ENCODE measurements at places on chromosomes 7 and 10.
A peak's percentile ranks its signal among the peaks of the same experiment; 100 is the strongest.

DNA sequence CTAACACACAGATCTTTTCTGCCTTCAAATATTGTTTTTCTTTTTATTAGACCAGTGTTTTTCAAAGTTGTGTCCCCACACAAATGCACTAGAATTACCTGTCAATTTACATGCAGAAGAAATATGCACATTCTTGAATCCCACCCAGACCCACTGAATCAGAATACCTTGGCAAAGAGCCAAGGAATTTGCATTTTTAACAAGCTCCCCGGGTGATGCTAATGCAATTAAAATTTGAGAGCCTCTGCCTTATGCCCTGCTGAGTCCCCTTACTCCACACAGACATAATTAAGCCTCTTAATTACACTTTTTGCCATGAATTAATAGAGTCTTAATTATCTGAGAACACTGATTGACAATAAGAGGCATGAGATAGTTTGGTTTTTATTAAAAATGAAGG, 201.2 kb upstream of the GRB10 start:
- DNase-seq = no peak

DNA sequence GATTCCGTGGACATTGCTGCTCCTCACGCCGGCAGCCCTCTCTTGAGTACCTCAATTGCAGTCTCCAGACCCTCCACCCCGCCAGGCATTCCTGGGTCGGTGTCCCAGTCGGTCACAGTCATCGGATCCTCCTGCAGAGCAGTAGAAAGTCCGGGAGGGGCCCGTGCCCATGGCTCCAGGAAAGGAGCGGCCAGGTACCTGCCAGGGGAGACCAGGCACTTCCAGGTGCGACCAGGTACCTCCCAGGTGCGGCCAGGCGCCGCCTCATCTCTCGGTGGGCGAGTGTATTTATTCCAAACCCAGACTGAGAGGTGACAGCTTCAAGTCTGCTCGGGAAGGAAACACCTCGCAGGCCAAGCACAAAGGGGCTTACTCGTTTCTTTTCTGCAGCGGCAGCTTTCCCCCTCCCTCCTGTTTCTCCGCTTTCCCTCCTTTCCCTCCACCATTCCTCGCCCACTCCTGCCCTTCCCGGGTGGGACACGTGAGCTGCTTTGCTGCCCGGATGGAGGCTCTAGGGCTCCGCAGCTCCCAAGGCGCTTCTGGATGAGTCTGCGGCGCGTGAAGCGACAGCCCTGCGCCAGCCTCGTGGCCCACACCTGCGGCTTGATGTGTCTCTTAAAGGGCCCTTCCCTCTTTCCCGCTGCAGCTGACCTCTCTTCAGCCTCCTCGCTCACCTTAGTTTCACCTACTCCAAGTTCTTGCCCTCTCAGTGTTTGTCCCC, 39.4 kb upstream of the AGK start:
- DNase-seq = no peak

GRCh38 chr10:95796504-95796903, 40.5 kb downstream of the ENTPD1 start:
- DNase-seq = no peak

DNA sequence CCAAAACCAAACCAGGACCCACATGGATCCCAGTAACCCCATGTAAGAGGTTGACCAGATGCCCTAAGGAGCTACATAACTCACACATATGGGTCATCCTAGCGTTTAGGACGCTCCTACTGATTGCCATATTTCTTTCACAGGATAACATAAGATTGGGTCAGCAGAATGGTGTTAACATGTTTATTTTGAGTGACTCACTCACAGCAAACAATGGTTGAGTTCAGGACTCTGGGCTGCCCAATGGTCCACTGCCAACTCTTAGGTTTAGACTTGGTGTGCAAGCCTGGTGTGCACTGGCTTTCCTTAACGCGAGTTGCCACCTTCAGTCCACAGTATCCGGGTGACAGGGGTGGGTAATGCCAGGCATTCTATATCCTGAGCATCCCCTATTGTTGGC, 211.5 kb downstream of the GPAM start:
- no peak for DNase-seq

DNA sequence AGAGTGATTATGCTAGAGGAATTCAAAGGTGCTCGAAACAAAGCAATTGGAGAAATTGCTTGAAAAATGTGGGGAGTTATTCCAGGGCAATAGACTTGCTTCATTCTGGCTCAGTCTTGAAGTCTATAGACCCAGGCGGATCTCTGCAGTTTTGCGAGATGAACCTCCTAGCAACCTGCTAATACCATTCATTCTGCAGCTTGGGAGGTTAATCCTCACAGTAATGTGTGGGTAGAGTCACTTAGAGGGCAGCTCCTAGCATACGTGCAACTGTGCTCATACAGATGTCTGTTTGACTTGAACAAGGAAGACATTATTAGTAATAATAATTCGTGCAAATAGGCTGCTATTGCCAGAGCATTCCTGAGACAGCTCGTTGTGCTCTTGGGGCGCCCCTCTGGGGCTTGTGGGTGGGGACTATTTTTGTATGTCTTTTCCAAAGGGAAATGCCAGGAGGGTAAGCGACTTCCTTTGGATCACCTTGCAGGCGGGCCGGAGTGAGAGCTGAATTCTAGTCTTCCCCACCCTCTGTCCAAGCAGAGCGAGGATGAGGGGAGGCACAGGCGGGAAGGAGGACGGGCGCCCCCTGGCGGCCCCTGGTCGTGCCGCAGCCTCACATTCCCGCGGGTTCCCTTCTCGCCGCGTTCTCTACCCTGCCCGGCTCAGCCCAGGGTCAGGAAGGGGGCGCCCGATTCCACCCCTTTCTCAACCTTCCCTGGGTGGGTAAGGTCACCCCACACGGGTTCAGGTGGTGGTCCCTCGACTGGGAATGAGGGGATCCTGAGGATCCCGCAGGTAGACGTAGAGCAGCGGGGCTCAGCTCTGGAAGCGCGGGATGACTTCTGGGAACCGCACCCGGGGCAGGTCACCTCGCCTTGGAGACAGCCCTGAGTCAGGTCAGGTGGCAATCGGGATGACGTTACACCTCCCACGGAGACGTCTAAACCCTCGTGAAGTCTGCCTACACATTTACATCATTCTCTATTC, 241.5 kb downstream of the PHTF2 start:
- no peak for DNase-seq

- DNase-seq = no peak
These were observed 25.1 kb downstream of the TSPAN12 start for GRCh38 chr7:120832803-120833202.

DNA sequence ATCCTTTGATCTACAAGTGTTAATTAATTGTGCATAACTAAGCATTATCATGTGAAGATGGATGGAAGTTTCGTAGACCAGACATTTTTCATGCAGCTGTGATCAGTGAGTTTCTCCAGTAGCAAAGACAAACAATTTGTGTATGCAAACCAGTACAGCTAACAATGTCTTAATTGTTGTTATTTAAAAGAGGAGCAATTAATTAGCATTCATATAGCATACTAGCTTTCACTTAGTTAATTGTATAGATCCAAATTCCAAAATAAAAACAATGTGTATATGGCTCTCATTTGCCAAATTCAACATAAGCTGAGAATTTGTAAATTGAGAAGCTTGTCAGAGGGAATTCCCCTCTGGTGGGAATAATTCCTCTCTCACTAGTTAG, 22.6 kb upstream of the PRKCQ start:
- DNase-seq = no peak

DNA sequence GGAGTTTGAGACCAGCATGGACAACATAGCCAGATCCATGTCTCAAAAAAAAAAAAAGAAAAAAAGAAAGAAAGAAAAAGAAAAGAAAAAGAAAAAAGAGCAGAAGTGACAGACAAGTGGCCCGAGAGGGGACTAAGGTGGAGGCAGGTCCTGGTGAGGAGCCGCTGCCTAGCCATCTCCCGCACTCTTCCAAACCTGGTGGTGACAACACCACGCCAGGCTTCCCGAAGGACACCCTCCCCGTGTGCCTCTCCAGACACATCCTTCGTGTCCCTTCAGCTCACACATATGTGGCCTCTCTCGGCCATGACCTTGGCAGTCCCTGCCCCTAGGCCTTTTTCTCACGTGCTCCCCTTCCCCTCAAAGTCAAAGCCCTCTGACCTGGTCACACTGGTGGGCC, 36.4 kb downstream of the IFT22 start:
- no peak for DNase-seq

DNA sequence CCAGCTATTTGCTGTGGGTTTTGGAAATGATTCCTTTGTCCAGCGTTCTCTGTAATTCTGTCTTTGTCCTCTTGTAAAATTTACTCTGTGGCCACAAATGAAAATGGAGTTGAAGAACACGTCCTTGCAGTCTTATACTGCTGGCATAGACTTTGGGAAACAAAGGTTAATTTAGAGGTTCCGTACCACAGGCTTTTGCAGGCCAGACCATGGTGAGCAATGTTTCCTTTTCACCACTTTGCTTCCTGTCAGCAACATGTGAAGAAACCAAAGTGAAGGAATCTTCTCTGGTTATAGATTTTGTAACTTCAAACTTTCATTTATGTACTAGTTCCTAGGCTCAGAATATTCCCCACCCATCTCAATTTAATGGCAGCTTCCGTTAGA, 488.5 kb downstream of the MDFIC start:
- no peak for DNase-seq

DNA sequence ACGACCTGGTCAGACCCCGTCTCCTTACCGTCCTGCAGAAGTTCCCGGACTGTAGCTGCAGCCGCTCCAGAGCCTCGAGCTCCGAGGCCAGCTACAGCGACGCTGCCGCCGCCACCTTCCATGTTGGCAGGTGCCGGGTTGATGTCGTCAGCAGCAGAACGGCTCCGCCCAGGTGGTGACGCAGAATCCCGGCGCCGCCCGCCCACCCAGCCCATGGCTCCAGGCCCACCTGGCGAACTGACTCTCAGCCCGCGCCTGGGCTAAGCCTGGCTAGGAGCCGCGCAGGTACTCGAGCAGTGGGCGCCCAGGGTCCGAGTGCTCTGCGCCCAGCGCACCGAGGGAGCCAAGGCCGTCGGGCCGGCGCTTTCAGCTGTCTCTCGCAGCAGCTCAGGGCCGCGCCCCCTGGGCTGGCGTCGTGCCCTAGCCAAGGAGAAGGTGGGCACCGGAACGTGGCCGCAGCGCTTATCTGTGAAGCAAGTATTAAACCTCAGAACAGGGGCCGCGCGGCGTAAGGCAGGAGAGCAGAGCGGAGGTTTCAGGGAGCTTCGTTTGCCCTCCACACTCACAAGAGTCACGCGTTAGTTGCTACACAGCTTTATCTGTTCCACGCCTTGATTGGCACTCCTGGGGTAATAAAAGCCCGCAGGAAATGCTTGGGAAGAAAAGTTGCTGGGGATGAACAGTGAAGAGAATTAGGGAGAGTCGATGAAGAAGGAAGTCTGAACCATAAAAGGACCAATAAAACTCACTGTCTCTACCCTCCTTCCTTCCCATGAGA, at the start of the genes COG5 and DUS4L:
COG5 (minus strand) TSS at position 146 of the 778 bp plus-strand sequence; CDS start at position 122, 24 bp downstream.
DUS4L (plus strand) TSS at position 197 of the 778 bp plus-strand sequence. CDS start 3,100 bp downstream, outside the sequence.
- peak; percentile 40 for DNase-seq

DNA sequence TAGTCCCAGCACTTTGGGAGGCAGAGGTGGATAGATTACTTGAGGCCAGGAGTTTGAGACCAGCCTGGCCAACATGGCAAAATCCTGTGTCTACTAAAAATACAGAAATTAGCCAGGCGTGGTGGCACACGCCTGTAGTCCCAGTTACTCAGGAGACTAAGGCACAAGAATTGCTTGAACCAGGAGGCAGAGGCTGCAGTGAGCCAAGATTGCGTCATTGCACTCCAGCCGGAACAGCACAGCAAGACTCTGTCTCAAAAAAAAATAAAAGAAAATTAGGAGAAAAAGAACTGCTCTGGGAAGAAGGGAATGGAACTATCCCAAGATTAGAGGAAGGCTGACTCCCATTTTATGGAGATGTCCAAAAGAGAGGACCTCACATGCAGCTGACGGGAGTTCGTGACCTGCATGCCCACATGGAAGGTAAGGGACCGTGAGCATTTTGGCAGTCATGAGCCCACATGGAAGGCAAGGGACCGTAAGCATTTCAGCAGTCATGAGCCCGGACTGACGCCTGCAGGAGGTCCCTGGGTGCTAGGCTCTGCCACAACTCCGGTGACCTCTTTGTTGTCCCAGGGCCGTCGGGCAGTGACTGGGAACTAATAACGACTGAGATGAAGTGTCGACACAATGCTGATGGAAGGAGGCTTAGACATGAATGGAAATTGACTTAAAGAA, 18.6 kb upstream of the GTPBP4 start:
- no peak for DNase-seq

- DNase-seq = no peak
These were observed 798.3 kb downstream of the NXPH1 start for GRCh38 chr7:9231630-9232121.

DNA sequence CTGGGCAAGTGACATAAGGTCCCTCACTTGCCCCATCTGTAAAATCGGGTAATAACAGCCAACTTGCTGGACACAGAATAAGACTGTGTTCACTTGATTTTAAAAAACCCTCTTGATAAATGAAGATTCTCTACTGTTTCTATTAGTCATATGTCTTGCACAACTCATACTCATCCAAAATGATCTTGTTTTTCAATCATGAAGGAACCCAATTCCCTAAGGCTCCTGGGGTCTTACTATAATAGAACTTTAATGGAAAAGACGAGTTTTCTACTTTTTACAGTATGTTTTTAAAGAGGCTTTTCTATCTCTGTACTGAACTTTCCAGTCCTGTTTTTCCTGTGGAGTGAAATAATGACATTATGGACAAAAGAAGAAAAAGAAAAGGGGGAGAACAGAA, 103.8 kb downstream of the ARID5B start:
- no peak for DNase-seq

DNA sequence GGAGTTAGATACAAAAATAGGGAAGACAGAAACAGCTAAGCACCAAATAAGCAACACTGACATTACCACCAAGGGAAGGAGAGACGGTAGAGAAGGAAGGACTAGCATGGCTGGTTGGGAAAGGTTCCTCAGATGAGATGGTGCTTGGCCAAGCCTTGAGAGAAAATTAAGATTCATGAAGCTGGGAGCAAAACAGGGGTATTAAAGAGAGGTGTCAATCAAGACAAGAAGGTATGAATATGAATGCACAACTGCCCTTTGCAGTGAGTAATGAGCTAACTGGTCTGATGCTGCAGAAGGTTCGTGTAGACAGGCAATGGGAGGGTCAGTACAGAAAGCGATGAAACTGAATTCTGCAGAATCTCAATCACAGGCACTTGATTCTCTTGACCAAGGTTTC, 67.7 kb downstream of the SLC37A3 start:
- DNase-seq = no peak

DNA sequence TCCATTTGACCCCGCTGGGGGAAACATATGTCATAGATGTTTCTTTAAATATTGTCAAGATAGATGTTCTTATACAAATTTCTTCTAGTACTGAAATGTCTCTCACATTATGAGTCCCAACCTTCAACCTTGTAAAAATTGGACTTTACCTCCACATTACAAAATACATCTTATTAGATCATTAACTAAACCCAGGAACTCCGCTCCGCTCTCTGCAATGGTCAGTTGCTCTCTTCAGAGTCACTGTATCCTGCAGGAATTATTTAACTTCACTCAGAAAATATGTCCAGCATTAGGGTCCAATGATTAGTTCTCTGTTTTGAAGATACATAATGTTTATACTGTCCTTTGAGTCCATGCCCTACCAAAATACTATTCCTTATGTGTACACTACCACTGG, 8.5 kb upstream of the AKR1D1 start:
- DNase-seq = no peak

DNA sequence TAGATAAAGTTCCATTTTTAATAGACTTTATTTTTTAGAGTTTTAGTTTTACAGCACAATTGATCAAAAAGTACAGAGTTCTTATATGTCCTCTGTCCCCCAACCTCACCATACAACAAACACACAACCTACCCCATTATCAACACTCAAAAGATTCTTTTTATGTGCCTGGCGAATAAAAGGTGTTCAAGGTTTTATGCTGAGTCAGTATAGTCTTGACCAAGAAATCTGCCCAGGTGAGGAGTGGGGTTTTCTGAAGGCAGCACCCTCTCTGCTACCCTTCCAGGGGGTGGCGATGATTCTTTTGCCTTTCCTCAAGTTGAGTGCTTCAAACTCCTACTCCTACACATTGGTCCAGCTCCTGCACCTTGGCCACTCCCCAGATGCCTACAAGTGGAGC, 222.9 kb downstream of the GRM8 start:
- no peak for DNase-seq
